RWPE2 (cell line): ENCODE measurements at places on chromosomes 11 and 22.

- H3K4me3 ChIP-seq: no peak overlapping the region
- H3K27ac ChIP-seq: no peak overlapping the region
- H3K36me3 ChIP-seq: no peaks in the 10 kb centered on the region
- no peaks in the 10 kb centered on the region for H3K4me1 ChIP-seq
- peaks cover 9% of the 10 kb centered on the region for H3K27me3 ChIP-seq
- no peak for DNase-seq
These were observed 172.9 kb upstream of the NECTIN1 start for GRCh38 chr11:119901657-119902577.

- no peaks in the 10 kb centered on the region for H3K36me3 ChIP-seq
- H3K27ac ChIP-seq: no peak overlapping the region
- H3K27me3 ChIP-seq: no peaks in the 10 kb centered on the region
These were observed 621.4 kb downstream of the BRD1 start for GRCh38 chr22:49206281-49206680.

DNA sequence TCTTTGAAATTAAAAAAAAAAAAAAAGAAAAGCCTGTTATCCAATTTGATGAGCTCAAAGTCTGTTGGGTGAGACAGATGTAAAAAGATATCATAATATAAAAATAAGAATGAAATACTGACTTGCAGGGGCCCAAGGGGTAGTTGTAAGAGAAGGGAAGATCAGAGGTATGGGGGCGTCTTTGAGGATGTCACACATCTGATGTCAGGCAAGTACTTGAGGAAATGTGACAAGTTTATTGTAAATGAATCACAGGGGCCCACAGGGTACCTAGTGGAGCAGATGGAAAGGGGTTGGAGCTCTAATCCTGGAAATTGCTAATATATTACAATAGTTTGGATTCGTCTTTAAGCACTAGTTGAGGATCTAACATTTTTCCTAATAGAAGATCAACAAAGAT, 131.6 kb downstream of the MAML2 start:
- no peaks in the 10 kb centered on the region for H3K27me3 ChIP-seq
- H3K4me1 ChIP-seq: peaks cover 50% of the 10 kb centered on the region
- H3K36me3 ChIP-seq: no peaks in the 10 kb centered on the region
- no peak overlapping the region for H3K4me3 ChIP-seq
- no peak for DNase-seq

DNA sequence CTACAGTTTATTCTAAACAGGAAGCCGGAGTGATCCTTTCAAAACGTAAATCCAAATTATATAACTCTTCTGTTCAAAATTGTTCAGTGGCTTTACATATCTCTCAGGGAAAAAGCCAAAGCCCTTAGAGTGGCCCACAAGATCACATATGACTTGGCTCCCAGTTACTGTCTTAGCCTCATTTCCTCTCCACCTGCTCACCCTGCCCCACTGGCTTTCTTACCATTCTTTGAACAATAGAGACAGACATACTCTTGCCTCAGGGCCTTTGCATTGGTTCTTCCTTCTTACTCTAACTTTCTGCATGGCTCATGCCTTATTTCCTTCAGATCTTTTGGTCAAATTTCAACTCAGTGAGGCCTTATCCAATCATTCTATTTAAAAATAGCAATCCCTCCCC, 52.1 kb downstream of the STIM1 start:
- no peak for DNase-seq
- no peaks in the 10 kb centered on the region for H3K27me3 ChIP-seq
- no peak overlapping the region for H3K27ac ChIP-seq
- H3K36me3 ChIP-seq: no peaks in the 10 kb centered on the region

GRCh38 chr22:46388647-46389046, 53.1 kb downstream of the TRMU start:
- no peak for DNase-seq
- no peaks in the 10 kb centered on the region for H3K27me3 ChIP-seq
- H3K27ac ChIP-seq: no peak overlapping the region
- H3K36me3 ChIP-seq: peaks cover 46% of the 10 kb centered on the region
- no peaks in the 10 kb centered on the region for H3K4me1 ChIP-seq
- H3K4me3 ChIP-seq: no peak overlapping the region

DNA sequence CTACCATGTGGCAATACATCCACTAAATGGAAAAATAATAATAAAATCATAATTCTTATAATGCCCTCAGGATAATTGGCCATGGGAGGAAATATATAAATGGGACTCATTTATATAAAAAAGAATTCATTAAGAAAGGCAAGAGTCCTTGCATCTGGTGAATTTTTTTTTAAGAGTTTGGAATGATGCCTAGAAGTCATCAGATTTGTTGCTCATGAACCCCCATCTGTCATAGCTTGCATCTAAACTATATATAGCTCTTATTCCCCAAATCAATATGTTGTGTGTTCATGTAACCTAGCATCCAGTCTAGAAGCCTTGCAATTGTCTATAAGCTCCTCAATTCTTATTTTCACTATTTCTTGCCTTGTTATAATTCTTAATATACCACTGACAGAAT, 75.9 kb downstream of the CADM1 start:
- no peak overlapping the region for H3K27ac ChIP-seq
- no peaks in the 10 kb centered on the region for H3K36me3 ChIP-seq
- DNase-seq: no peak
- H3K4me3 ChIP-seq: no peak overlapping the region

DNA sequence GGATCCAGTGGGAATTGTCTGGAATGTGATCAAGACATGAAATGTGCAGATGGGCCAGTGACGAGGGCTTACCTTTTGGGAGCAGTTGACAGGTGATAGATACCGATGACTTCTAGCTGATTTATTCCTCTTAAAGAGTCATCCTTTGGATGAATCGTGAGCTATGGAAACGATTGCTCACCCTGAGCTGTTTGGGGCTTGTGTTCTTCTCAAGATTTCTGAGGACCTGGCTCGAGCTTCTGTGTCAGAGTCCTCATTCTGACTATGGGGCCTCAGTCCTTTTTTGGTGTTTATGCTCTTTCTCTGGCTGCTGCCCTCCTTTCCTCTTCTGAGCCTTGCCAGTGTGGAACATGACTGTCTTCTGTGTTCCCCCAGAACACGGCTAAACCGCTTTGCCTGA, 11.9 kb upstream of the AMPD3 start:
- H3K27ac ChIP-seq: no peak overlapping the region
- no peaks in the 10 kb centered on the region for H3K27me3 ChIP-seq
- H3K4me1 ChIP-seq: no peaks in the 10 kb centered on the region
- H3K4me3 ChIP-seq: no peak overlapping the region
